ENCODE measurements at places on chromosomes 5 and 9.

DNA sequence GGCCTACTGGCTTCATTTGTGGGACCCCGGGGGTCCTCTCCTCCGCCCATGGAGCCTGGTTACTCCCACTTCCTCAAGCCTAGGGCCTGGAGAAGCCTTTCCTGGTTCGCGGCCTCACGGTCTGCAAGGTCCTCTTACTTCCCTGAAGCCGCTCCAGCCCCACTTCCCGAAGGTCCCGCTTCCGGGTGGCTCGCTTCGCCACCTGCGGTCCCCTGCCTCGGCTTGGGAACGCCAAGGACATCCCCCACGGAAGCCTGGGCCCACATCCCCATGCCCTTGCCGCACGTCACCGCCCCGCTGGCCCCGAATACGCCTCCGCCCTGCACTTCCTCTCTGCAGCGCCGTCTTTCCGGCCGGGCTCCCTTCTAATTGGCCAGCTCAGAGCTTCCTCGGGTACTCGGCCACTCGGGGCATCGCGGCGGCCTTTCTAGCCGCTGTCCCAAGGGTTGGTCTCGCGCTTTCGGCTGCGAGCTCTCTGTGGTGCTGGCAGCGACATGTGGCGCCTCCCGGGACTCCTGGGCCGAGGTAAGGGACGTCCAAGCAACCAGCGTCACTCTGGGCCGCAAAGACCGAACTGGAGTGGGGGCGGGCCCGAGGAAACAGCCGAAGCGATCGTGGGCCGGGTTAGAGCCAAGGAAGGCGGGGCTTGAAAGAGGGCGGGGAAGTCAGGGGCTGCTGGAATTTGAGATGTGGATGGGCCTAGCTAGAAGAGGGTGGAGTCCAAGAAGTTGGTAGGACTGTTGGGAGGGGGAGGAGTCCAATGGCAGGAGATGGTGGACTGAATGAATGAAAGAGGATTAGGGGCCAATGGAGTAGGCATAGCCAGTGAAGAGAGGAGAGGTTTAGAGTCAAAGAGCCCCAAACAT is at the start of gene DELE1:
TSS of gene DELE1 (plus strand) at position 424 of the 866 bp plus-strand sequence. CDS start at position 495, 71 bp downstream.
- DNase-seq = peak; percentile 91

GRCh38 chr5:10757043-10757442 is 4.0 kb downstream of the DAP start:
- DNase-seq = no peak

- no peak for DNase-seq
Measured at GRCh38 chr5:32852535-32852934, 141.4 kb downstream of the NPR3 start.

DNA sequence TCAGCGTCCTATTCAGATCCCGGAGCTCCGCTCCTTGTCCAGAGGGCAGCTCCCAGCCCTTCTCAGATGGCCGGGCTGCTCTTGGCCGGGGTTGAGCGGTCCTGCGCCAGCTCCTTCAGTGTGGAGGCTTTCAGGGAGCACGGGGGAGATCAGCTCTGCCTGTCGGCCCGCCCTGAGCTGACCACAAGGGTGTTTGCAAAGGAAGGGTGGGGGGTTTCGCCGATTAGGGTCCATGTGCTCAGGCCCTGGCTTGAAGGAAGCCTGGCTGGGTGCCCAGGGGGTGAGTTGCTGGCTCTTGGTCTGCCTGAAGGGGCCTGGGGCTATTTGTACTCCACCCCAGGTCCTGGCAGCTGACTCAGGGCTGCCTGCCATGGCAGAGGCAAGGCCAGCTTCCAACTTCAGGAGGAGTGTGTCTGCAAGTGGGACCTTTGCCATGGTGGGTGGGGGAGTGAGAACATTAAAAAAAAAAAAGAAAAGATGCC is 250.1 kb upstream of the KLF4 start:
- no peak for DNase-seq

DNA sequence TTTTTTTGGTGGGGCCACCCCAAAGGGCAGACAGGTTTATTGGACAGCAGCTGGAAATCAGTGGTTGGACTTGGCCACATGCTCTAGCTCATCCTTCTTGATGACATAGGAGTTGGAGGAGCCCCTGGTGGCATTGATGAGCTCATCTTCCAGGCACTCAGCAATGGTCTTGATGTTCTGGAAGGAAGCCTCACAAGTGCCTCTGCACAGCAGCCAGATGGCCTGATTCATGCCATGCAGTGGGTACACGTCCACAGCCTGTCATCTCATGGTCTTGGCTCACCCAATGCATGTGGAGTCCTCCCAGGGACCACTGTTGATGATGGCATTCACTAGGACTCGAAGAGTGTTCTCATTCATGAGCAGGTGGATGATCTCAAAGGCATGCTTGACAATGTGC is 11.3 kb upstream of the RCL1 start:
- DNase-seq = no peak

DNA sequence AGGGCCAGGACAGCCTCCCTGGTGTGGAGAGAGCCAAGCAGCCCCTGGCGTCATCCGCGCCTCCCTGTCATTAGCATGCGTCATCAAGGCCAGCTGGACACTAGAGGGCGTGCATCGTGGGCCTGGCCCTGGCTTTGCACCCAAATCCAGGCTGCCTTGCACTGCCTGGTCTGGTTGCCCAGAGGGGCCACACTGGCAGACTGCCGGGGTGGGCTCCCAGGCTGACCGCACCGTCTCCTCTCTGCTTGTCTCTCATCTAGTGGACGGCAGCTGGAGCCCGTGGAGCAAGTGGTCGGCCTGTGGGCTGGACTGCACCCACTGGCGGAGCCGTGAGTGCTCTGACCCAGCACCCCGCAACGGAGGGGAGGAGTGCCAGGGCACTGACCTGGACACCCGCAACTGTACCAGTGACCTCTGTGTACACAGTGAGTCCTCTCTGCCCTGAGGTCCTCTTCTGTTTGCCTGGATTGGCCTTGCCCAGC is 29.0 kb downstream of the HK3 start:
- DNase-seq = no peak

GRCh38 chr5:61603211-61603908 is 271.3 kb downstream of the ZSWIM6 start:
- no peak for DNase-seq

DNA sequence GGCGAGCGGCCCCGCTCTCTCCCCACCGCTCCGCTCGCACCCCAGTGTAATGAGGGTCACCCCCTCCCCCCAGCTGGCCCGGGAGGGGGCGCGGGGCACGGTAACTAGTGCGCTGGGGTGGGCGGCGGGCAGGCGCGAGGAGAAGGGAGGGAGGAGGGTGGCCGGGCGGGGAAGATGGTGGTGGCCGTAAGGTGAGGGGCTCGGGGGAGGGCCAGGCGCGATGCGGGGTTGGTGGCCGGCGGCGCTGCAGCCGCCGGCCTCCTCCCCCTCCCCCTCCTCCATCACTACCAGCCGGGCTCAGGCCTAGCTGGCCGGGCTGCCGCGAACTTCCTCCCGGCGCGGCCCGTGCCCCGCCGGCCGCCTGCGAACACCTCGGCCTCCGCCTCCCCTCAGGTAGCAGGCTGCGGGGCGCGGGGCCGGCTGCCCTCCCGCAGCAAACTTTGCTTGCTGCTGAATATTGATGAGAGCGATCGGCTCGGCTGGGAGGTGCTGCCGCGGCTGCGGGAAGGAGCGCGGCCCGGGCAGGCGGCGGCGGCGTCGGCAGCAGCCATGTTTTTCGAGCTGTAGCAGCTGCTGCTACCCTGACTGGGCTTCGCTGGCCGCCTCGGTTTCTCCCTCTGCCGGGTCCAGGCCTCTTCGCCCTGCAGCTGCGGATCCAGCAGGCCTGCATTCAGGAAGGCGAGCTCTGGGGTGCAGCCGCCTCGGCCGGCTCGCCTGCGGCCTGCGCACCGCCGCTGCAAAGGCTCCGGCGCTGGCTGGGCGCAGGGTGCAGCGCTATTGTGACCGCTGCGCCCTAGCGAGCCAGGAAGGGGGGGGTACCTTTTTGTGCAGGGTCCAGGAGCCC is 502 bp downstream of the NSD1 start:
- DNase-seq = no peak

DNA sequence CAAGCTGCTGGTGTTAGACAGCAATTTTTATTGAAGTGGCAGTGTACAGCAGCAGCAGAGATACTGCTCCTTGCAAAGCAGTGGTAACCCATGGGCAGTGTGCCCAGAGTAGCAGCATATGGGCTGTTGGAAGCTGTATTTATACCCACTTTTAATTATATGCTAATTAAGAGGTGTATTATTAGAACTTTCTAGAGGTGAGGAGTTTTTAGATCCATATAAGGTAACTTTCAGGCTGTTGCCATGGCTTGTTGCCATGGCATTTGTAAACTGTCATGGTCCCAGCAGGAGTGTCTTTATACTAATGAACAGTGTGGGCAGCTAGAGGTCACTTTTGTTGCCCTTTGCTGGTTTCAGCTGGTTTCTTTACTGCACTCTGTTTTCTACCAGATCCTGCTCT is 3.7 kb upstream of the PJA2 start:
- peak; percentile 5 for DNase-seq

DNA sequence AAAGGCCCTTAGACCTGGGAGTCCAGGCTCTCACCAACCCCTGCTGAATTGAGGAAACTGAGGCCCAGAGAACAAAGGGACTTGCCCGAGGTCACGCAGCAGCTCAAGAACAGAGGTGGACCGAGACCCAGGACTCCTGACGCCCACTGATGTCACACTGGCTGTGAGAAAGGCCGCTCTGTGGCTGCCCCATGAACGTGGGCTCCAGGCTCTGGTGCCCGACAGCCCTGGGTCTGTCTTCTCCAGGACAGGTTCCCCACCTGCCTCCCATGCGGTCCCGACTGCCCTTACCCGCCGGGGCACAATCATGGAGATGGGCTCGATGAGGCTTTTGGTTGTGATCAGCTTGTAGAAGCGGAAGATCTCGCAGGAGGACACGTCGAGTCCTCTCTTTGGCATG is 9.3 kb upstream of the TRIM14 start:
- DNase-seq = no peak

DNA sequence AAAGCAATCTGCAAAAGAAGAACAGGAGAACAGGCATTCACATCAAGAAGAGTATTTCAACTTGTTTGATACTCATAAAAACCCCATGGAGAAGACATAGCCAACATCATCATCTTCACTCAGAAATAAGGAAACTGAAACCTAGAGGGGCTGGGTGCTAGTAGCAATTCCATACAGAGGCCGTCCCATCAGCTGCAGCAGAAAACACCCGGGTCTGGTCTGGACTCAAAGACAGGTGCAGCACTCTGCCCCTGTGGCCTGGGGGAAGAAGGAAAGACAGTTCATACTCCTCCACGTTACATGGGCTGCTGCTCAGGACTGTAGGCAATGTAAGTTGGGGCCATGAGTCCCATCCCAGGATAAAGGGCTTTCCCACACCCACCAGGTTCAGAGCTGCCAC is 11.6 kb downstream of the GZMA start:
- no peak for DNase-seq

DNA sequence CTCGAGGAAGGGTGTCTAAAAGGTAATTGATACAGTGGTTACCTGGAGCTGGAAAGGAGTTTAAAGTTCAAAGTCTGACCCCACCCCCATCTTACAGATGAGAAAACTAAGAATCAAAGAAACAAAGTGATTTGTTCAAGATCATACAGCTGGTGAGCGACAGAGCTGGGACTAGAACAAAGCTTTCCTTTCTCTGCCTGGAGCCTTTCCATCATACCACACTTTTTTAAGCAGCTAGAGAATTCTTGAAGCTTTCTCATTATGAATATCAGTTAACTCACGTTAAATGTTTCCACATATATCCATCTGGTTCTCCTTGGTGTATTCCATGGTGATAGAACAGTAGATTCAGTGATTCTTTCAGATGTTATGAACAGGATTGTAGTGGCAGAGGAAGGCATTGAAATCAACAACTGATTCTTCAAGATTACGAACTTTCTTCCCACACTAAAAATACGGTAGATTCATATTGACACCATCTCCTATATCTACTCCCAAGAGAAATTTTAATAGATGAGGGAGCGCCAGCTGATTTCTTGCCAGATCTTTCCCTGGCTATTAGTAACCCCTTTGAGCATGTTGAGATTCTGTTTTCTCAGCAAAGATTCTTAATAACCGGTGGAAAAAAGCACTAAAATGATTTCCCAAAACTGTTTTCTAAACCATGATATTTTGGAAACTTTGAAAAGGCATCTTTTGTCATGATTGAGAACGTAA is 233.7 kb downstream of the ADAMTSL1 start:
- no peak for DNase-seq

DNA sequence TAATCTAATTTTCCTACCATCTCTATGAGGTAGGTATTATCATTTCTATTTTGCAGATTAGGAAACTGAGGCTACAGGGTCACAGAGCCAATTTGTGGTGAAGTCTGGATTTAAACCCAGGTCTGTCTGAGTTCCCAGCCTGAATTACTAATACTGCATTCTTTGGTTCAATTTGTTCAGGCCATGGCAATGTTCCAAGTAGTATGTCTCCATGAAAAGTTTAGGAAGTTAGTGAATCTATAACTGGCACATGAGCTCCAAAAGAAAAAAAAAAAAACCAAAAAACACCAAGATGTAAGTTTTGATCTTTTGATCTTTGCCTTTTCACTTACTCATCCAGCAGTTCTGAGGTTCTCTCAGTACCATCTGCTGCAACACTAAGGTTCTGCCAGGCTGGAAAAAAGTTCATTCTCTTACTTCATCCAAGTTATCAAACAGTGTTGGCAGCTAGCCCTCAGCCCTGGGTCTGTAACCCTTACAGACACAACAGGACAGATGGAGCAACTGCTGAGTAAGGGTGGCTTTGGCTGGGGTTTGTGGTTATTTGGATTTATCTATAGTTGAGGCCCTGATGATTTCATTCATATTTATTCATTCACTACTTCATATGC is 4.4 kb upstream of the TMEM268 start:
- DNase-seq = no peak

GRCh38 chr9:17824191-17824590 is 245.3 kb downstream of the SH3GL2 start:
- no peak for DNase-seq

DNA sequence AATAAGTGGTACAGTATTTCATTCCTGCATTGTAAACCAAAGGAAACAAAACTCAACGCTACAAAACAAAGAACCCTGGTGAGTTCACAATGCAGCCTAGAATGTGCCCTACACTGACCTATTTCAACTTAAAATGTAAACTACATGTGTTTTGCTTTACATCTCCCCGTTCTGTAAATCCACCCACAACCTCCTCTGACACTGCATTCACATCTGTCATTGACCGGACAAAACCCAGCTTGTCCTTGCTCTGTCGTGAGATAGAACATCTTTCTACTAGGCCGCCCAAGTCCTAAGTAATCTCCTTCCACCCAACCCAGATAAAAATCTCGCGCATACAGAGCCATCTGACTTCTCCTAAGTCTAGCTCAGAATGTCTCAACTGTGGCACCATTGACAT is 6.1 kb upstream of the VLDLR start:
- no peak for DNase-seq

DNA sequence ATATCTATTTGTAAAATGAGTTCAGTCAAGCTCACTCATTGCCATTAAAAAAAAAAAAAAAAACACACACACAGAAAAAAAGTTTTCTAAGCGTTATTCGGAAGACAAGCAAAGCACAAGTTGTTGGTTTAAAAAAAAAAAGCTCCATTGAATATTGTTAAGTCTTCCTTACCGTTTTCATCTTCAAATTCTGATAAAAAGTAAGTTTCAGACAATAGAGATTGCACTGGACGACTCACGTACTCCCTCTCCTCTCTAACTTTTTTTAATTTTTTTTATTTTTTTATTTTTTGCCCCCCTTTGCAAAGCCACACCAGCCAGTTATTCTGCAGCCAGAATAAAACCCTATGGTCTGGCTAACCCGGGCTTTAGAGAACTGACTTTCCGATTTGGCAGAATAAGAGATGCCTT is 544 bp downstream of the ADAMTS6 start:
- DNase-seq = no peak
